ENCODE measurements at places on chromosomes 6 and 20.
A peak's percentile ranks its signal among the peaks of the same experiment; 100 is the strongest.

GRCh38 chr6:104928141-104928540 is 28.8 kb upstream of the LIN28B start:
- no peak for DNase-seq

DNA sequence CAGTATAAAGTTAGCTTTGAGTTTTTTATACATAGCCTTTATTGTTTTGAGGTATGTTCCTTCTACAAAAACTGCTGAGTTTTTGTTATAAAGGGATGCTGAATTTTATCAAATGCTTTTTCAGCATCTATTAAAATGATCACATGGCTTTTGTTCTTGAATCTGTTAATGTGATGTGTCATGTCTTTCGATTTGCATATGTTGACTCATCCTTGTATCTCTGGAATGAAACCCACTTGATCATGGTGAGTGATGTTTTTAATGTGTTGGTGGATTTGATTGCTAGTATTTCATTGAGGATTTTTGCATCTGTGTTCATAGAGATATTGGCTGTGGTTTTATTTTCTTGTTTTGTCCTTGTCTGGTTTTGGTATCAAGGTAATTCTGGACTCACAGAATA is 24.7 kb upstream of the BLCAP start:
- no peak for DNase-seq

- no peak for DNase-seq
Measured at GRCh38 chr6:24387818-24388217, 14.9 kb upstream of the MRS2 start.

DNA sequence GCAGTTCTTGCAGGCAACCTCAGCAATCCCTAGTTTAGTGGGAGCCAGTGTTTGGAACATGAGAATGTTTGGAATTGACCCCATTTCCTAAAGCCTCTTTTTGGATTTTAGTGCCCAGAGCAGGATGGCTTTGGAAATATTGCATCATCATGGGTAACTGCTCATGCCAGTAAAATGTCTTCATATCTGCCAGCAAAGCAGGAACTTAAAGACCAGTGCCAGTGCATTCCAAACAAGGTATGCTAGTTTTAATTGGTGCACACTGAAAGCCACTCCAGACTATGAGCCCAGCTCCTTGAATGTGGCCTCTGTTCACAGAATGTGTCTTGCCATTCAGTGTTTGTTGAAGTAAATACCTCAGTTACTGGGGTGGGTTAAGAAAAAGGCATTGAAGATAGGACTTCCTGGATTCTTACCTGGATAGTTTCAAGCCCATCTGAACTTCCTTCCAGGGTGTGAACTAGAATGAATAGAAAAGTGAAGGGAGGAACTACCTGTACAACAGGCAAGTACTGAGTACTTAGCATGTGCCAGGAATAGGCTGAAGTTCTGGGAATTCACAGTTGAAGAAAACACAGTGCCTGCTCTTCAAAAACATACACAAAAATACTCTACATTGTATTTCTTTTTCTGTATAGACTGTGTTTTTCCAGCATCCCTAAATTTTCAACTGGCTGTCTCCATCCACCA is 70.5 kb downstream of the COL19A1 start:
- no peak for DNase-seq

DNA sequence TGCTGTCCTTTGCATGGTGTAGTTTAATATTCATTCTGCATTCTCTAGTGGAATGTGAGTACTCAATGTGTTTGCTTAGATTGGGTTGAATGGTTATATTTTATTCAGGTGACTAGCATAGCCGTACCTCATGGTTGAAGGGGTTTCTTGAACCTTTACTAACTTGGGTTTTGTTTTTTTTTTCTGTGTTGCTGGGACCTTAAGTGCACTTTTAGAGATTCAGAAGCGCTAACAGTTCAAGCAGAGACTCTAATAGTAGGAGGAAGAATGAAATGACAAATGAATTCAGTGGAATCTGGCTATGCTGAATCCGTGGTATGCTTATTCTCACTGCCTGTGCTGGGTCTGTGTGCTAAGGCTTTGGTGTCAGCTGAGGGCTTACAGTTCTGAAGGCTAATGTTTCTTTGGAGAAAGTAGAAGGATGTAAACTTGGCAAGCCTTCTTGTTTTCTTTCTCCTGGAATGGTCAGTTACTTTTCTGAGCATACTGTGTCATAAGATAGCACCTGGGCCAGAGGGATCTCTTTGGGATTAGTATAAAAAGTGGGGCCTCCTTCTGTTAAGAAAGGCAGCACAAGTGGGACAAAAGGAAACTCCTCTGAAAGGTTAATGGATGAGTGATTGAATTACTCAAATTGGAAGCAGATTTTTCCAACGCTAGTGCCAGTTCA is 28.7 kb downstream of the RNF144B start:
- no peak for DNase-seq

GRCh38 chr6:157831424-157832249 is 8.6 kb downstream of the SNX9 start:
- DNase-seq, result no peak

GRCh38 chr20:57106030-57106682 is 160.3 kb downstream of the BMP7 start:
- no peak for DNase-seq

DNA sequence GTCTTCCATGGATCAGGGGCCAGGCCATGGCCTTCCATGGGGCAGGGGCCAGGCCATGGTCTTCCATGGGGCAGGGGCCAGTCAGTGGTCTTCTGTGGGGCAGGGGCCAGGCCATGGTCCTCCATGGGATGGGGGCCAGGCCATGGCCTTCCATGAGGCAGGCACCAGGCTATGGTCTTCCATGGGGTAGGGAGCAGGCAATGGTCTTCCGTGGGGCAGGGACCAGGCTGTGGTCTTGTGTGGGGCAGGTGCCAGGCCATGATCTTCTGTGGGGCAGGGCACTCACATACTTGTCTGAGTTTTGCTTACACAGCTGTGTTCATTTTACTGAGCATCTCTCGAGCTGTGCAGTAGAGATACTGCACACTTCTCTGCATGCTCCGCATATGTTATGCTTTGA is 57.3 kb upstream of the THBS2 start:
- no peak for DNase-seq

GRCh38 chr6:7391151-7391550 is 1.5 kb downstream of the RIOK1 start:
- DNase-seq, result no peak

- no peak for DNase-seq
Measured at GRCh38 chr6:45082091-45082490, 246.0 kb upstream of the RUNX2 start.

DNA sequence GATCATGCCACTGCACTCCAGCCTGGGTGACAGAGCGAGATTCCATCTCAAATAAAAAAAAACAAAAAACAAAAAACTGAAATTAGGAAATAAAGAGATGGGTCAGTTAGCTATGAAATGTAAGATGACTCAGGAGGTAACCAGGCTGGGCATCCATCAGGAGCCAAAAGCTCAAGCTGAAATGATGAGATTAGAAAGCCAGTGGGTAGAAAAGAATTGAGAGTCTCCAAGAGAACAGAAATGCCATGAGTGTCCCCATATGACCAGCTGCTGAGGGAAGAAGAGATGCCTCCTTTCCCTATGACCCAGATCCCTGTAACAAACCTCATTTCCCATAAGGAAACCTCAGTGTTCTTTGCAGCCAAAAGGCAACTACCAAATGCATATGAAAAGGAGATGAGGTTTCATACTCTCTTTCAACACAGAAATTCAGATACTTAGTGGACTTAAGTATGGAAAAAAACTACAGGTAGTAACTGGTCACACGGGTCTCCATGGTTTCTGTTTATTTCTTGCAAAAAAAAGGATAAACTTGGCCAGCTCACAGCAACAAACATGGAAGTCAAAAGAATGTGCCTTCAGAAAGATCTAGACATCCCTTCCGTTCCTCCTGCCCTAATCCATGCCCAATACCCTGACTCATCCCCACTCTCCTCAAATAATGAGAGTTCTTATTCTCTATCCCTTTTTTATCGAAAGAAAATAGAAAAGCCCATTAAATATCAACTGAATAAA is 8.1 kb downstream of the ARHGAP18 start:
- DNase-seq, result no peak

DNA sequence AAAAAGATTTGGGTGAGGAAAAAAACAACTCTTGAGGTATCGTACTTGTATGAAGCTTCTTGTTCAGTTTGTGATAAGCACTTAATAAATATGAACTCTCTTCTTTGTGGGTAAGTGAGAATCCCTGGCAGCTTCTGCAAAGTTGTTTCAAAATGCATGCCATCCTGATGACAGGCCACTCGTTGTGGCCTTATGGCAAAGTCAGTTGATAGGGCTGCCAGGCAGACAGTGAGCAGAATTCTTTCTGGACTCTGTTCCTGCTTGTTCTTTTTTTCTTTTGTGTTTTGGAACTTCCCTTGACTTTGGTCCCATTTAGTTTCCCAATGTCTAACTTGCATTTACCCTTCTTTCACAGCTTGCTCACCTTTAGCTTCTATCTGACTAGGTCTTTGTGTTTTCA is 983.5 kb upstream of the FLRT3 start:
- no peak for DNase-seq

GRCh38 chr20:40956542-40957264 is 71.9 kb upstream of the TOP1 start:
- DNase-seq, result no peak

- no peak for DNase-seq
Measured at GRCh38 chr6:98627129-98627775, 207.1 kb upstream of the POU3F2 start.

DNA sequence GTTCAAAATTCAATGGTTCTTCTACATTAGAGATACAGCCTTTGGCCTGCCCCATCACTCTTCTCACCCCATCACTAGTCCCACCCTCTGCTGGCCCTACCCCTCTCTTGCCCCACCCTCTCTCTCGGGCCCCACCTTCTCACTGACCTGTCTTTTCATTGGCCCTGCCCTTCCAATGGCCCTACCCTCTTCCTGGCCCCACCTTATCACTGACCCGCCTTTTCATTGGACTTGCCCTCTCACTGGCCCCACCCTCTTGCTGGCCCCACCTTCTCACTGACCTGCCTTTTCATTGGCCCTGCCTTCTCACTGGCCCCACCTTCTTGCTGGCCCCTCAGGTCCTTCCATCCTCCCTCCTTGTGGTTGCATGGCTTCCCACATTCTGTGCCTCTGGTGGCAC is 107.2 kb upstream of the PLEKHG1 start:
- DNase-seq, result no peak

- DNase-seq, result no peak
Measured at GRCh38 chr6:138970856-138971425, 17.1 kb downstream of the REPS1 start.

- DNase-seq, result no peak
Measured at GRCh38 chr6:33799454-33800113, 4.2 kb downstream of the MLN start.

DNA sequence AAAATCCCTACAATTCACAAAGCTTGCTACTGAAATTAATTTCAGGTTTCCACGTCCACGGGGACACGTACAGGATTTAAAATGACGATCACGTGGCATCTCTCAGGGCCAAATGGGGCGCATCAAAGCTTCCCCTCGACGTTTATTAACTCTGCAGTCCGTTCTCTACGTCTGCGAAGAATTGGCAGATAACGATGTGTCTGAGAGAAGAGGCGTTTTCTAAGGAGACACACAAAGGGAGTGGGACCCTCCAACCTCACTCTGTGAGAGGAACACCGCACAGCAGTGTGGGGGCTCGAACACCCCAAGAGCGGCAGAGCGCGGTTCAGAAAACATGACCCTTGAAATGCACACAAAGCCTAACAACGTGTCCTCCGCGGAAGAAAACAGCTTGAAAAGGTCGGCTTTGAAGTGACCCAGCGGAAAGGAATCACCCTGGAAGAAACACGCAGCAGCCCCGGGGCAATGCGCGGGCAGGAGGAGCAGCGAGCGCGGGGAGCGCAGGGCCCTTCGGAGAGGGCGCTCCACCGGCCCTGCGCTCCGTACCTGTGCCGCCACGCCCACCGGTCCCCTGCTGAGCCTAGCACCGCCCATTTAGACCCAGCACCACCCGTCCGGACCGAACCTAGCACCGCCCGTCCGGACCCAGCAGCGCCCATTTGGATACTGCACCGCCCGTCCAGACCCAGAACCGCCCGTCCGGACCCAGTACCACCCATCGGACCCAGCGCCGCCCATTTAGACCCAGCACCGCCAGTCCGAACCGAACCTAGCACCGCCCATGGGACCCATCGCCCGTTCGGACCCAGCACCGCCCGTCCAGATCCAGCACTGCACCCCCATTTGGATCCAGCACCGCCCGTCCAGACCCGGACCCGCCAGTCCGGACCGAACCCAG is 1.1 kb upstream of the AFDN start:
- no peak for DNase-seq

GRCh38 chr6:129750360-129750759 is 40.4 kb upstream of the ARHGAP18 start:
- DNase-seq, result peak; percentile 25

- no peak for DNase-seq
Measured at GRCh38 chr20:1841554-1842140, 53.6 kb upstream of the SIRPA start.

GRCh38 chr6:44826025-44826676 is 438.6 kb downstream of the CDC5L start:
- no peak for DNase-seq

GRCh38 chr6:167090171-167090570 is 32.7 kb upstream of the CCR6 start:
- no peak for DNase-seq

- DNase-seq, result no peak
Measured at GRCh38 chr6:46323966-46324622, 153.3 kb upstream of the ENPP5 start.

DNA sequence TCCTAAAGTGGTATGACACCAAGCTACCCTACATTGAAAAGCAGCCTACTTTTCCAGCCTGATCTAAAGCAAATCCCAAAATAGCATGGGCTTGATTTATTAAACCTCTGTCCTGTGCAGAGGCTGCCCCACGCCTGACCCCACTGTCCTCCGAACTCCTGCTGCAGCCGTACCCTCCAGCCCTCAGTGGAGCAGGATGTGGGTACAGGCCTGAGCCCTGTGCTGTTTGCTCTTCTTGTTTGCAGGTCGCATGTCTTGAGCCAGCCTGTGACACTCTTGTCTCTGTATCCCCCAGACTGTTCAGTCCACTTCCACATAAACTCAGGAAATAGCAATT is 61.2 kb downstream of the RPP40 start:
- DNase-seq, result no peak

GRCh38 chr6:169190144-169190584 is 63.5 kb downstream of the THBS2 start:
- DNase-seq, result no peak

DNA sequence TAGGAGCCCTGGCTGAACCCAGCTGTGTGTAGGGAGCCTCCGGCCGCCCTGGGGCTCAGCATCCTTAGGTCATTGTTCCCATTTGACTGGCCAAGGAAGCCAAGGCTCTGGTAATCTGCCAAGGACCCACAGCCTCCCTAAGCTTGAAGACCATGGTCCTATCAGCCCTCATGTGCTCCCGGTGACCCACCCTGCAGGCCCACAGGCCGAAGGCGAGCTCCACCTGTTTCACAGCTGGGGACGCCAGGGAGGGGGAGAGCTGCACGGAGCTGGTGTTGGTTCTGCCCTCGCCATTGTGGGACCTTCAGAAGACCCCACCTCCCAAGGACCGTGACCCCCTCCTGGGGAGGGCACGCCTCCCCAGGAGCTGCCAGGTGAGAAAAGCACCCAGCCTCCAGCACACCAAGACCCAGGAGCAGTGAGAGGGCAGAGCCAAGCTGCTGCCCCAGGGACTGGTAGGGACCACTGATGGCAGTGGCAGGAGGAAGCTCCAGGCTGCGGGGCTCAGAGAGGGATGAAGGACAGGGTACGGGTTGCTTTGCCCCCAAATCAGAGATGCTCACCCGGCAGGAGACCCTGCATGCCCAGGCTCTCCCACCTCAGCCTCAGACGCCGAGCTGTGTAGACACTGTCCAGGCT is 30.7 kb upstream of the MRGBP start:
- DNase-seq, result no peak

GRCh38 chr20:40056171-40056570 is 632.9 kb downstream of the MAFB start:
- DNase-seq, result no peak

GRCh38 chr6:52644253-52644652 is 26.7 kb upstream of the TMEM14A start:
- DNase-seq, result no peak
